Activated naive CD8-positive, alpha-beta T cell treated with anti-CD3 and anti-CD28 coated beads for 36 hours (primary cell): ENCODE measurements at places on chromosomes 6 and 20. TPM values are rescaled to one million over a fixed set of nuclear protein-coding genes. Genes with fewer than 3 reads are reported as not detected.

TRIM15 gene
- total RNA-seq, result 0.29 TPM

KHDC1 gene
- total RNA-seq, result 3.5 TPM

LHFPL5 gene
- total RNA-seq, result not detected

PRDM1 gene
- total RNA-seq, result 13.1 TPM

ESF1 gene
- total RNA-seq, result 26.8 TPM

CST7 gene
- total RNA-seq, result 41.5 TPM

DNA sequence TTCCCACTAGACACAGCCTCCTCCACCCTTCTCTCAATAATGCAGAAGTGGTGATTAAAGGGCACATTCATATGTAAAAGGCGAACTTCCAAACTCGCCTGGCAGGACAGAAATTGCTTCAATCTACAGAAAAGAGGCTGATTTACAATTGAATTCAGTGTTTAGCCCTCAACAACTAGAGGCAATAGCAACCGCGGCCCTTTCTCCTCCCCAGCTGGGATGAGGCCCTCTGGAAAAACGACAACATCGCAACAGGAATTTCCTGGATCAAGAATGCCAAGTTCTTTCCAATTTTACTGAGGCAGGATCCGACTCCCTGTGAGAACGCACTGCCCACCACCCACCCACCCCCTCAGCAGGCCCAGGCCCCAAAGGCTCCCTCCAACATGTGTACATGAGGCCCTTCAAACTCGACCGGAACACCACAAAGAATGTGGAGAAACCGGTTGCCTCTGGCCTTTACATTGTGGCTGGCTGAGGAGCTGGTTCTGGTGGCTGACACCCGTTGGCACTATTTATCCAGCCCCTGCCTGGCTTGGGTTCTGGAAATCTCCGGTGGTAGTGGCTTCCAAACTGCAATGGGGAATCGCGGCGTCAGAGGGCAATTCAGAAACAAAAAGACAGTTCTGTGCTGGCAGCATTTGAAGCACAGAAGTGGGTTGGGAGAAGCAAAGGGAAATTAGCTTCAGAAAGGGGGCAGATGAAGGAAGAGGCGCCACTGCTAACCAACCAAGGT, 36.8 kb downstream of the ZMYND8 start:
- no peak for DNase-seq
- H3K27ac ChIP-seq, result peak overlapping the region; percentile 91
- H3K36me3 ChIP-seq, result peaks cover 38% of the 10 kb centered on the region
- peaks cover 72% of the 10 kb centered on the region for H3K4me1 ChIP-seq

- no peak overlapping the region for H3K27ac ChIP-seq
- no peak overlapping the region for H3K4me3 ChIP-seq
- peaks cover 29% of the 10 kb centered on the region for H3K4me1 ChIP-seq
- peaks cover 49% of the 10 kb centered on the region for H3K36me3 ChIP-seq
- no peak for DNase-seq
- no peaks in the 10 kb centered on the region for H3K27me3 ChIP-seq
Observed at GRCh38 chr20:38021087-38021772, 12.0 kb downstream of the TTI1 start.

DNA sequence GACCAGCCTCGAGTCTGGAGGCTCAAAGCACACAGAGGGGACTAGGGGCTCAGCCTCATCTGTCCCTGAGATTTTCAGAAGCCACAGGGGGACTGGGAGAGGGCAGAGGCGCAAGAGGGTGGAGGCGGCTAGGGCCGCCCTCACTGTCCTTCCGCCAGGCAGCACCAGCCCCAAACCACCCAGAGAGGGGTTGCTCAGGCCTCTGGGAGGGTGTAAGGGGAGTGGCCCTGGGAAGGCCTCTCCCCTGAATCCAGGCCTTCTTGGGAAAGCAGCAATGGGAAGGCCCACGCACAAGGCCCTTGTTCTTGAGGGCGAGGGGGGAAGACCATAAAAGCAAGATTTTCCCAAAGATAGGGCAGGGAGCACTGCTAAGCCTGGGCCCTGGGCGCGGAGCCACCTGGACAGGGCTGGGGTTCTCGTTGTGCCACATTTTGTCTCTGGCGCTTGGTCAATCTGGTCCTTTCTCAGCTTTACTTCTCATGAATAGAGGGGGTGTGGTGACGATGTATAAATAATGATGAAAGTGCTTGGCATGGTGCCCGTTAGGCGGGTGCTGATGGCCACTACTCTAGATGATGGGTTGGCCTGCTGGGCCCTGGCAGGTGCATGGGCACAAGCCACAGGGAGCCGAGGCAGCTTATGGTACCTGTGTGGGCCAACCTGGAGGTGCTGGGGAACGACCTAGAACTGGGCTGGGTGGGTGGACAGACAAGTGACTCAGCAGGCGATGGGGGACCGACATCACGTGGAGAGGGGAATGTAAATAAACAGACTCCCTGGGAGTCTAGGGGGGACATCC, 4.8 kb downstream of the SAMD10 start:
- peak overlapping the region; percentile 44 for H3K27ac ChIP-seq
- peaks cover 18% of the 10 kb centered on the region for H3K36me3 ChIP-seq
- no peaks in the 10 kb centered on the region for H3K27me3 ChIP-seq
- DNase-seq, result no peak
- peaks cover 34% of the 10 kb centered on the region for H3K4me1 ChIP-seq
- H3K4me3 ChIP-seq, result no peak overlapping the region

DNA sequence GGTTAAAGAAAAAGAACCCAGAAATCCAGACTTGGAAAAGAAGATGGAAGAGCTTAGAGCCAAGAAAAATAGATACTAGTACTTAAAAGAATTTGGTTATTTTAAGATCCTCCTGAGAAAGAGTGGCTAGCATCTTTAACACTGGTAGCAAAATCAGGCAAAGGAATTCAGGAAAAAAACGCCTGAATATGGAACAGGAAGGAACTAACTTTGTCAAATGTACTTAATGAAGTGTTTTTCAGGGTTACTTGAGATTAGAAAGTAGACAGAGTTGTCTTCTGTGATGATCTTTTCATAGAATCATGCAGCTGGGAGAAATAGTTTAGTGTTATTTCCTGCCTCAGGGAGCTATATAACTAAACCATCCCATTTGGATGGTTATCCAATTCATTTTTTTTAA, 50.8 kb upstream of the SASH1 start:
- no peak overlapping the region for H3K4me3 ChIP-seq
- H3K36me3 ChIP-seq, result no peaks in the 10 kb centered on the region
- H3K27me3 ChIP-seq, result peaks cover 16% of the 10 kb centered on the region
- H3K27ac ChIP-seq, result no peak overlapping the region
- DNase-seq, result no peak
- H3K4me1 ChIP-seq, result no peaks in the 10 kb centered on the region

DNA sequence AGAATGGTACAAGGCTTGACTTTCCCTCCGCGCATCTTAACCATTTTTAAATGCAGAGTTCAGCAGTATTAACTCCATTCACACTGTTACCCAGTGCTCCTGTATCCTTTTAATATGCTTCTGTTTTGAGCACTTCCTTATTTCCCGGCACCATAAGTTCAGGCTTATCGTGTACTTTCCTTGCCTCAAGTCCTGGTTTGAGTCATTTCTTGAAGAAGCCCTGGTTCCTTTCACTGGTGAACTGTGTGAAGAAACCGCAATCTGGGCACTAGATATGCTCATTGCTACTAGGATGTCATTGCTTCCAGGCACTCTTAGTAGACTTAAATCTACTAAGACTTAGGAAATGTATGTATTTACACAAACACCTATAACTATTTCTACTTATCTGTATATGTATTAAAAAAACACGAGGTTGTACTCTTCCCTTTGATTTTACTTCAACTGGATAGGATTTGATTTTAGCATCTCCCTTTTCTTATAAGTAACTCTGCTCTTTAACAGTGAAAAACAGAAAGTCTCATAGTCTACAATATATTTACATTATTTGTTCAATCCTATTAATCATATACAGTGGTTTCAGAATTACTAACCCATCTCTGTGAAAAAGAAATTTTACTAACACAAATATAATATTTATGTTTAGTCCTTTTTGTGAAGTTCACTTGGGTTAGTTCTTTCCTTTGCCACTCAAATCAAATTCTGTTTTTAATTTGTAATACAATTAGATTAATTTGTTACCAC, 135.5 kb downstream of the CDKAL1 start:
- H3K27me3 ChIP-seq, result no peaks in the 10 kb centered on the region
- DNase-seq, result no peak
- peaks cover 15% of the 10 kb centered on the region for H3K4me1 ChIP-seq
- no peak overlapping the region for H3K4me3 ChIP-seq
- no peak overlapping the region for H3K27ac ChIP-seq

- H3K27me3 ChIP-seq, result no peaks in the 10 kb centered on the region
- peak overlapping the region; percentile 100 for H3K4me3 ChIP-seq
- peaks cover 30% of the 10 kb centered on the region for H3K4me1 ChIP-seq
- peak; percentile 92 for DNase-seq
- H3K27ac ChIP-seq, result peak overlapping the region; percentile 99
Observed at GRCh38 chr6:152301765-152302568, 335.2 kb downstream of the SYNE1 start.

- H3K27ac ChIP-seq, result no peak overlapping the region
- H3K36me3 ChIP-seq, result peaks cover 18% of the 10 kb centered on the region
- no peaks in the 10 kb centered on the region for H3K27me3 ChIP-seq
- no peak overlapping the region for H3K4me3 ChIP-seq
- no peaks in the 10 kb centered on the region for H3K4me1 ChIP-seq
- no peak for DNase-seq
Observed at GRCh38 chr6:33670971-33671743, 40.3 kb downstream of the UQCC2 start.

DNA sequence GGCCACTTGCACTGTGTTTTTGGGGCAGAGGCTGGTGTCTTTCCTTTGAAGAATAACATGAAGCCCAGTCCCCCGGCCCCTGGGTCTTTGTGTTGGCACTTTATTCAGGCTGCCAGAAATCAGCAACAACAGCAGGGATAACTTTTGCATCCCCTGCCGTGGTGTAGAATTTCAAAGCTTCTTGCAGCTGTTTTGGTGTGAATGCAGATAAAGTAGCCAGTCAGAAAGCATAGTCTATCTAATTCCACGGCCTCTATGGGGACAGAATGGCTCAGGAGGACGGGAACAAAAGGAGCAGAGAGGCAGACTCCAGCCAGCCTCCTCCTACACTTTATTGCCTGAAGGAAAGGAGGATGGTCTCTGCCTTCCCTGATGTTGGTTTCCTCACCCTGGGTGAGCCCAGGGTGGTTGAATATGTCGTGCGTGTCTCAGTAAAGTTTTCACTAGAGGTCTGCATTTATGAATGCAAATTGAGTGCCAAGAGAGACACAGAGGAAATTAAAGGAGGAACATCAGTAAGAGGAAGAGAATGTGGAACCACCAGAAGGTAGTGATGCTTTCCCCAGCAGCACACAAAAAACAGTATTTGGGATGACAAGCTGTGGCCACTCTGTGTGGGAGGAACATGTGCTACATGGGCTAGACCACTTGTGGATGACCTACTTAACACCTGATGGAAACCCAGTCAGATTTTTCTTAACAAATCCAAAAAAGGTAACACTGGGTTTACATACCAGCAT, 125.9 kb upstream of the TRAF3IP2 start:
- peaks cover 94% of the 10 kb centered on the region for H3K36me3 ChIP-seq
- H3K4me1 ChIP-seq, result peaks cover 73% of the 10 kb centered on the region
- H3K27me3 ChIP-seq, result no peaks in the 10 kb centered on the region
- no peak overlapping the region for H3K4me3 ChIP-seq
- no peak for DNase-seq
- peak overlapping the region; percentile 78 for H3K27ac ChIP-seq

DNA sequence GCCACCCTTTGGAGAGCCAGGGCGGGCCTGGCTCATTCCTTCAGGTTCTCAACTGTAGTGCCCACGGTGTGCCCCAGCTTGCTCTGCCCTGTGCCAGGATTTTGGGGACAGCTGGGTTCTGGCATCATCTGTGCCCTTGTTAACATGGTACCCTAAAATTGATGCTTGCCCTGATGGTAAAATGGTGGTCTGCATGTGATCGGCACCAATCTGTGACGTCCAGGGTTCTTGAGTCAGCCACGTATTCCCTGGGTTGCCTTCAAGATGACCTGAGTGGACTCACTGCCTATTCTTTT, 31.2 kb upstream of the APCDD1L start:
- H3K27ac ChIP-seq, result no peak overlapping the region
- H3K27me3 ChIP-seq, result no peaks in the 10 kb centered on the region

GRCh38 chr20:33945391-33946081, 48.2 kb upstream of the RALY start:
- no peaks in the 10 kb centered on the region for H3K27me3 ChIP-seq
- H3K36me3 ChIP-seq, result peaks cover 3% of the 10 kb centered on the region
- no peaks in the 10 kb centered on the region for H3K4me1 ChIP-seq
- H3K27ac ChIP-seq, result no peak overlapping the region
- no peak overlapping the region for H3K4me3 ChIP-seq

DNA sequence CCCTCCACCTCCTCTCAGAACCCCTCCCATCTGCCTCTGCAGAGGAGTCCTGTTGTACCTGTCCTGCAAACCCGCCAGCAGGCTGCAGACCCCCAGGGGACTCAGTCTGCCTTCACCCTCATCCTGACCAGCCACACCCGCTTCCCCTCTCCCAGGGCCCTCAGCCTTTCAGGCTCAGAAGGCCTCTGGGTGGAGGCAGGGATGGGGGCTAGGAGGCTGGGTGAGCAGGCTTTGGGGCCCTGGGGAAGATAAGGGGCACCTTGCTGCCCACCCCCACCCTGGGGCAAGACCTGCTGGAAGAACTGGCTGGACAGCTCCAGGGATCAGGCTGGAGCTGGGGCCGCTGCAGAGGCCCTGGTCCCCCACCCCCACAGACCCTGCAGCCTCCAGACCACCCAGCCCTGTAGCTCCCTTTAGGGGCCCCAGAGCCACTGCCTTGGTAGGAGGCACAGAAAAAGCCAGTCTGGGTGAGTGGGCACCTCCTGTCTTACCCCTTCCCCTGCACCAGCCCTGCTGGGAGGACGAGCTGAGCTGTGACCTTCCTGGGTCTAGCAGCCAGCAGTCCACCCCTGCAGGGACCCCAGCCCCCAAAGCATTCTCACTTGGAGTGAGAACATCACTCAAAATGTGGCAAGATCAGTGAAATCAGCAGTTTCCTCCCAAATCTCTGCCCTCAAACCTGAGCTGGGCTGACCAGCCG, 5.2 kb downstream of the TEAD3 start:
- no peak for DNase-seq
- peaks cover 3% of the 10 kb centered on the region for H3K27me3 ChIP-seq
- no peak overlapping the region for H3K27ac ChIP-seq
- H3K4me1 ChIP-seq, result peaks cover 8% of the 10 kb centered on the region
- no peaks in the 10 kb centered on the region for H3K36me3 ChIP-seq

DNA sequence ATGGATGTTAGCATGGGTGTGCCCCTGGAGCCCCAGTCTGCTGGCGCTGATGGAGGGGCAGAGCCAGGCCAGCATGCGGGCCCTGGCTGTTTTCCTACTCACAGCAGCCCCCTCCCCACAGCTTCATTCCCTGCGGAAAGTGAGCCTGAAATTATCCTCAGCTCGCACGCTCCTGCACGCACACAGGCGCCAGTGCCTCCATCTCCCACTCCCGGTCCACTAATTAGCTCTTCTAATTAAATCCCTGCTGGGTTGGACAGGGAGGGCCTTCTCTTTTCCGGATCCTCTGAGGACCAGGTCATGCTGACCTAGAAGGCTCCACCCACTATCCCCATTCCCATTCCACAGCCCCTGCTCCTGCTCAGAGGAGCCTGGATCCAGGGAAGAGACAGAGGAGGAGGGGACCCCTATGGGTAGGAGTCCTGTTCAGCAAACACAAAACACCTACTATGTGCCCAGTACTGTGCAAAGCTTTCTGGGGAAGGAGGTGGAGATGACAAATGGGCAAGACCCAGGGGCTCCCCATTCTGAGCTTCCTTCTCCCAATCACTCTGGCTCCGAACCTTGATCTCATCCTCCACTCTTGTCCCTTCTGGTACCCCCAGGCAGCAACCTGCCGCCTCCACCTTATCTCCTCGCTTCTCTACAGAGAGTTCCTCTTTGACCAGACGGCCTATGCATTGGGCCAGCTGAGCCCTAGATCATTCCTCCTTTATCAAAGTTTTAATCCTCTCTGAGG, 70.2 kb upstream of the CCDC167 start:
- H3K27me3 ChIP-seq, result no peaks in the 10 kb centered on the region
- no peak for DNase-seq
- H3K27ac ChIP-seq, result no peak overlapping the region
- no peak overlapping the region for H3K4me3 ChIP-seq
- H3K4me1 ChIP-seq, result peaks cover 3% of the 10 kb centered on the region
